ENCODE measurements at places on chromosomes 2 and 18.

- no peak for DNase-seq
These were observed 35.7 kb downstream of the ODC1 start for GRCh38 chr2:10412380-10412779.

GRCh38 chr2:146964494-146964893, 880.3 kb upstream of the ACVR2A start:
- DNase-seq, result no peak

DNA sequence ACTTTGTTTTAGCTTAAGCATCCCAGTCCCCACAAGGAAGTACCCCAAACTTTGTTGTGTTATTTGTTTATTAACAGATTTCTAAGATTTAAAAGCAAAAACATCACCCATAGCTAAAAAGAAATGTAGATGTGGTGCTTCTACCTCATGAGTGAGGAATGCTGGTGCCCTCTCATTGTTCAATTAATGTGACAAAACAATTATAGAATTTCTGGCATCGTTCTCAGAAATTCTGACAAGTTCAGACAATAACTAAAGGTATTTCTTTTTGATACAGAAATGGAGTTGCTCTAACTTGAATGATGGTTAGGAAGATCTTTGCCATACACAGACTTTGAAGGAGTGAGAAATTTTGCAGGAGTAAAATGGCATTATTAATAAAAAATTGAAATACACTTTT, 42.9 kb downstream of the SPRED2 start:
- no peak for DNase-seq

DNA sequence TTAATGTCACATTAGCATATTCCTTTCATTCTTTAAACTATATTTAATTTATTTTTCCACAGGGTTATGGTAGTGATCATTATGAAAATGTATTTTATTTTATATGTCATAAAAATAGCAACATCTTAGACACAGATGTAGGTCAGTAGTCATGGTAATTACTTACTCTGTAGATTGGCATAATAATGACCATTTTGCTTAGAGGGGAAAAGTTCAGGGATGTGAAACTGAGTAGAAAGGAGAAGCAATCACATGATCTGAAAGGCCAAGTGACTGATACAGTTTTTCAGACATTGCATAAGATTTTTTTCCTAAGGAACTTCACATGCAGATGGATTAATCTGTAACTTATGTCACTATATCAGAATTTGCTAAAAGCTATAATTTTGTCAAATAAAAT, 286.9 kb downstream of the CTNNA2 start:
- no peak for DNase-seq

- DNase-seq, result no peak
These were observed 893.1 kb upstream of the CELF4 start for GRCh38 chr18:38458698-38459097.

- DNase-seq, result no peak
These were observed 69.1 kb downstream of the PDK1 start for GRCh38 chr2:172624996-172625395.

DNA sequence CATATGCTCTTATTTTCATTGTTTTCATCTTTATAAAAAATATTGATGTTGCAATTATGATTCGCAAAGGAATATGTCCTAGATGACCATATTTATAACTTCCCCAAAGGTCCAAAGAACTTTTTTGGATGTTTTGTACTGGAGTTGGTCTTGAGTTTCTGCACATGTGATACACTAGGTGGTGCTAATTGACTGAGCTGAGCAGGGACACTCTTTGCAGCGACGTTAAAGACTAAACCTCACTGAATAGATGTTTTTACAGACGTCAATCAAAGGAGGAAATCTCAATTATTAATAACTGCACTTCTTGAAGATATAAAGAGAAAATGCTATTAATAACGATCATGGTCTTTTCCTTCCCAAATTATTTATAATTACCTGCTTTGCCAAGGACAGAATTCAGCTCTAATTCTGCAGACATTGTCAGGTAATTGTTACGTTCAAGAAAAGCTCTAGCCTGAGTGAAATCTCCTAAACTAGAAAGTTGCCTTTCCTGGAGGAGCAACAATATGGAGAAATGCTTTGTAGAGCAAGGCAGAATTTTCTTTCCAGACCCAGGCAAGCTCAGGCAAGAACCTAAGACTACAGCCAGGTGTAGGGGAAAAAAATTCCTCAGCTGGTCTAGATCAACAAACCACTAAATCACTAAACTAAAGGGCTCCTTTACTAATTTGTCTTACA, 119.3 kb upstream of the RBBP8 start:
- no peak for DNase-seq

- no peak for DNase-seq
These were observed 301.8 kb downstream of the XIRP2 start for GRCh38 chr2:167190053-167190452.

GRCh38 chr2:38159597-38159996, 83.6 kb upstream of the CYP1B1 start:
- DNase-seq, result no peak

GRCh38 chr2:20633794-20634506, 16.9 kb downstream of the HS1BP3 start:
- no peak for DNase-seq

GRCh38 chr18:21184396-21184996, 57.5 kb upstream of the GREB1L start:
- no peak for DNase-seq

GRCh38 chr2:207768168-207768865, 1.4 kb downstream of the FZD5 start:
- DNase-seq, result no peak
